ENCODE measurements at places on chromosomes 16 and 17.

- DNase-seq, result no peak
These were observed 32.7 kb upstream of the PIK3R6 start for GRCh38 chr17:8900207-8900606.

DNA sequence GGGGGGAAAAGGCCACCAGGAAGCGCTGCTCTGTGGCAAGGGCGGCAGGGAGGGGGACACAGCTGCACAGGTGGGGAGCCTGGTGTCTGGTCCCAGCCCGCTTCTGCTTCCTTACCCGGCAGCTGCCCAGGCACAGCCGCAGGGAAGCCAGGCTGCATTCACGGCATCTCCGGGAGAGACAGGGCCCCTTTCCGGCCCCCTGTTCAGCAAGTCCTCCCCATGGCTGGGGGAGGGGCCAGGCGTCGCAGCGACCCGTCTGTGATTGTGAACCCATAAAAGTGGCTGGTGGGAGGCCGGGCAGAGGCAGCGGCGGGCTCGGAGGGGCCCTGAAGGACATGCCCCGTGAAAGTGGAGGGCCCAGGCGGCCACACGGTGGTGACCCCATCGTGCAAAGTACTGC is 28.7 kb downstream of the SOX8 start:
- DNase-seq, result no peak

DNA sequence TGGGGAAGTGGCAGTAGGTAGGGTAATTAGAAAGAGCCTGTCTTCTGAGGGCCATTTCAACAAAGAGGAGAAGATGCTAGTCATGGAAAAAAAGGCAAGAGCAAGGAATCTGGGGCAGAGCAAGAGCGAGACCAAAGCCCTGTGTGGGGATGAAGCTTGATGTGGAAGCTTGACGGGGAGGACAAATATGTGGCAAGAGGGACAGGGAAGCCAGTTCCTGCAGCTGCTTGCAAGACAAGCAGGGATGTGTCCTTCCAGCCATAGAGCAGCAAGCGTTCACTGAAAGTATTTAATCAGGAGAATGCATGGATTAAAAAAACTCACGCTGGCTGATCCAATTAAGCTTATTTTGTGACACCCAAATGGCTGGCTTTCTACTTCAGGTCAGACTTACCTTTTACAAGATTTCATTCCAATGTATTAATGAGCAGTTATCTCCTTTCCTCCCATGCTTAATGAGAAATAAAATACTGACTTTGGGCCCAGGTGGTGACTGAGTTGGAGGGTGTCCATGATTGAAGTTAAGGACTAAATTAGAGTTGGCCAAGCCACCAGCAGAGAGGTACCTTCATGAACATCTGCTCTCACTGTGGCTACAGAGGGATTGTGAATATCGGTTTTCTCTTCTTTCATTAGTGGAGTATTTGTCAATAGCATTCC is 76.8 kb downstream of the ABCA8 start:
- DNase-seq, result no peak

- DNase-seq, result no peak
These were observed 236.7 kb downstream of the ZFHX3 start for GRCh38 chr16:72811188-72811720.

DNA sequence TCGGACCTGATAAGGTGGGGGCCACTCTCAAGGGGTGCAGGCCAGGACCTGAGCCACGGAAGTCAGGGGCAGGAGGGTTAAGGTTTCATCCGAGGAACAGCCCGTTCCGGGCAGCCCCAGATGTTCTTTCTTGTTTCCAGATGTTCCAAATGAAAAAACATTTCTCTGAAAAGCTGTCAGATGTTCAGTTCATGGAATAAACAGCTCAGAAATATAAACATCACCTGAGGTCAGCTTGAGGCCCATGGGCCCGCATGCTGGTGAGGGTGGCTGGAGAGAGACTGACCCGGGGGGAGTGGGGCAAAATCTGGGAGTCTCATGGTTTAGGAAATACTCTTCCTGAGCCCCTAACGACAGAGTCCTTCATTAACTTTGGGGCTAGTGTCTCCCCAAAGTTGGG is 1.5 kb upstream of the CD79B start:
- DNase-seq, result no peak

- DNase-seq, result no peak
These were observed 280.8 kb downstream of the CDH11 start for GRCh38 chr16:64841071-64841470.

GRCh38 chr16:21199607-21200218 is 11.7 kb downstream of the ZP2 start:
- no peak for DNase-seq

GRCh38 chr17:78890498-78890897 is 12.5 kb downstream of the CEP295NL start:
- no peak for DNase-seq

- no peak for DNase-seq
These were observed 23.1 kb upstream of the RPL38 start for GRCh38 chr17:74180336-74180735.

GRCh38 chr17:10579270-10579669 is 29.8 kb upstream of the MYH2 start:
- DNase-seq, result no peak

GRCh38 chr16:83774066-83774465 is 33.7 kb upstream of the HSBP1 start:
- DNase-seq, result no peak

GRCh38 chr16:1131378-1131994 is 21.4 kb upstream of the CACNA1H start:
- no peak for DNase-seq

- no peak for DNase-seq
These were observed 17.0 kb downstream of the MFSD6L start for GRCh38 chr17:8782176-8782575.
